ENCODE measurements at places on chromosomes 3 and 15. TPM values are rescaled to one million over a fixed set of nuclear protein-coding genes. Genes with fewer than 3 reads are reported as not detected.

CCDC39 gene
- 0.43 TPM for total RNA-seq

DNA sequence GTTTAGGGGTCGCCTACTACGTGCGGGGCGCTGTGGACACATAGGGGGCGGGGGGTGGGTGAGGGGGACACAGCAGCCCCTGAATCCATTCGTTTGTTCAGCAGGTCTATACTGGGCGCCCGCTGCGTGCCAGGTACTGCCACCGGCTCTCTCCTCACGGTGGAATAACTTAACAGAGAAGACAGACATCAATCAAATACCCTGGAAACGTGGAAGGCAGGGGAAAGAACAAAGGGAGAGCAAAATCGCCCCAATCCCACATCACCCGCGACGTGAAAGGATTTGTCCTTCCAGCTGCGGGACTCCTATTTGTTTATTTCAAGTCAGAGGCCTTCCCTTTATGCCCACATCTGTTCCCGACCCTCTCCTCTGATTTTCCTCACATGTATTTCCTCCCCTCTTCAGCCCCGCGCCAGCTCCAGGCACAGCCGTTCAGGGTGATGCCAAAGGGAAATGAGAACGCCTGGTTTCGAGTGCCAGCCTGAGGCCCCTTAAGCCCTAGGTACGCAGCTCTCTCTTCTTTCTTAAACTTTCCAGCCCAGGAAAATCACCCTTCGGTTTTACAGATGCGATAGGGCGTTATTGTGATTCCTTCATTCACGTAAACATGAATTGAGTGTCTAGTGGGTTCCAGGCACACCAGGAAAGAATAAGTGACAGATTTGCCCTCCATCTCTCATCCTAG lies 726 bp upstream of the PROK2 start:
- DNase-seq: no peak

DNA sequence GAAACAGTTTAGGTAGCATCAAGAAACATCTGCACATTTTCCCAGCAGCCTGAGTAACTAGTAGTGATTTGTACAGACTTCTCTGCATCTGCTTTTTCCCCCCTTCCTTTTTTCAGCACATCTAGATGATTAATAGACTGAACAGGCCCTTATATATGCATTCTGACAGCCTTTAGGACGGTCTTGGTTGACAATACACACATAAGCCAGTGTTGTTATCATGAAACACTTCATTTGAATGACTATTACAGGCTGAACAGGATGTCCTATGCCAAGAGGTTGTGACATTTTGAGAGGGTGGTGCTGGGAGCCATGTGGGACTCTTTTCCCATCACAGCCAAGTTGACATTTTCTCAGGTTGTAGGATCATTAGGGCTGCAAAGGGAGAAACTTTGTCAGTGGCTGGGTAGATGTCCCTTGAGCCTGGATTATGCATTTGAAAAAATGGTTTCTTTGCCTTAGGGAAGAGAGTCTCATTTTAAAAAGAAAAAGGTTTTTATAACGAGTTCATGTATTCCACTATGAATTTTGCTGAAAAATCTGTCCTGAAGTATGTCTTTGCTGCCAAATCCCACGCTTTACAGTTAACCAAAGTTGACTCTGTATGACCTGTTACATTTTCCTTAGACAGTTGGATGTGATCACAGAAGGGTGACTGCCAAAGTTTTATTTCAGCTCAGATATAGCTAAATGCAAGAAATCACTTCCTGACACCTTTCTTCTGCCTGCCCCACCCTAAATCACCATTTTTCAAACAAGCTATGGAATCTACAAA lies 73.7 kb downstream of the FILIP1L start:
- DNase-seq: no peak

DNA sequence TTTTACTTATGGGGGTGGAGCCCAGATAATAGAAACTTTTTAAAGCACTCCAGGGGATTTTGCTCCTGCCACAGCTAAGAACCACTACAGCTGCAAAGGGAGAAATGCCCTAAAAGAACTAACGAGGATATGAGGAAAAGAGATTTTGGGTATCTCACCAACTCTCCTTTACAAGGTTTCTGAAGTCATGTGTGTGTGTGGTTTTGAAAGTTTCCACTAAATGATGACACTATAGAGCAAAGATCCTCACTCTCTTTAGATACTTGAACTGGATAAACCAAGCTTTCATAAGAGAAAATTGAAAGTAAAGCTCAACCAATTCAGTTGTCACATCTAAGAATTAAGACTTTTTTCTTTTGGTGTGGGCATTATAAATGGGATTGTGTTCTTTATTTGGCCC lies 455.3 kb upstream of the ALCAM start:
- no peak for DNase-seq

DNA sequence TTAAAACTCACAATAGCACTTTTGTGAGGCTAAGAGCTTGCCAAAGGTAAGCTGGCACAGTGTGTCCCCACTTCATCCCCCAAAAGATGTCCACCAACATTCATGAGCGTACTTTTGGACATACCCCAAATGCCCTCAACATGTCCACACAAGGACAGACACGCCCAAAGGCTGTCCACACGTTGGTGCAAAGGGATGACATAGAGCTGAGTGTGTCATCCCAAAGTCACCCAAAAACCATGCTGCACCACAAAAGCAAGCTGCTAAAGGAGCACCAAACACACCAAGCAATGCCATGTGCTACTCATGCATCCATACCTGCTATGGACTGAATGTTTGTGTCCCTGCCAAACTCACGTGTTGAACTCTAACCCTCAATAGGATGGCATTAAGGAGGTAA lies 57.9 kb downstream of the KLF13 start:
- no peak for DNase-seq

DNA sequence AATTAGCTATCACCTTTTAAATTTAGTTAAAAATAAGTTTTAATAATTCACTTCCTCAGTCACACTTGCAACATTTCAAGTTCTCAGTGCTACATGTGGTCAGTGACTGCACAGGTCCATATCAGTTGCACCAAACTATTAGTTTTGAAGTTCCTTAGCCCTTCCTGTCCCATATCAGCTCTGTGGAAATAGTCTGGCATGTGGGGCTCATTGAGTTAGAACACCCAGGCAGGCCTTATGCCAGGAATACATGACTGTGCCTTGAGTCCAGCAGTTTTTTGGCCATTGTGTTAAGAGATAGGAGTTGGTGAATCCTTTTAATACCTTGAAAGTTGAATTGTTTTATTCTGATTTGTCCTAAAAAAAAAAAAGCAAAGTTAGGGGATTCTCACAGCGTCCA lies 153.7 kb upstream of the BFSP2 start:
- no peak for DNase-seq
